ENCODE measurements at places on chromosomes 12 and 14.

DNA sequence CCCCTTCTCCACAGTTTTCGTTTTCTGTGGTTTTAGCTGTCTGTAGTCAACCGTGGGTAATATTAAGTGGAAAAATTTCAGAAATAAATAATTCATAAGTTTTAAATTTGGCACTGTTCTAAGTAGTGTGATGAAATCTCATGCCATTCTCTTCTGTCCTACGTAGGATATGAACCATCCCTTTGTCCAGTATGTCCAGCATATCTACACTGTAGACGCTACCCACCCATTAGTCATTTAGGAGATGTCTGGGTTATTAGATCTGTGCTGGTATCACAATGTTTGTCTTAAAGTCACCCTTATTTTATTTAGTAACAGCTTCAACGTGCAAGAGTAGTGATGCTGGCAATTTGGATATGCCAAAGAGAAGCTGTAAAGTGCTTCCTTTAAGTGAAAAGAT lies 44.7 kb downstream of the ATF7IP start:
- DNase-seq, result no peak

- peak; percentile 97 for DNase-seq
These were observed at the start of gene C14orf119 for GRCh38 chr14:23095196-23096108. Gene C14orf119 (plus strand): TSS chr14:23095505. CDS start chr14:23097659, 2,154 bp downstream.

DNA sequence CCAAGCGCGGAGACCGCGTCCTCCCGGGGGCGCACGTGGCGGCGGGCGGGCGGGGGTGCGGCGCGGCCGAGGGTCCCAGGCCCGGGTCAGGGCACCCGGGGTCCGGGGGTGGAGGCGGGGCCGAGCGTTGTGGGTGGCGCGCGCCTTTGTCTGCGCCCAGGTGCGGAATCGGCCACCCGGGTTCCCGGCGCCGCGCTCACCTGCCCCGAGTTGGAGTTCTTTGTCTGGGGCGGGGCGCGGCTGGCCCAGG lies 50.1 kb downstream of the LRCOL1 start:
- DNase-seq, result no peak

DNA sequence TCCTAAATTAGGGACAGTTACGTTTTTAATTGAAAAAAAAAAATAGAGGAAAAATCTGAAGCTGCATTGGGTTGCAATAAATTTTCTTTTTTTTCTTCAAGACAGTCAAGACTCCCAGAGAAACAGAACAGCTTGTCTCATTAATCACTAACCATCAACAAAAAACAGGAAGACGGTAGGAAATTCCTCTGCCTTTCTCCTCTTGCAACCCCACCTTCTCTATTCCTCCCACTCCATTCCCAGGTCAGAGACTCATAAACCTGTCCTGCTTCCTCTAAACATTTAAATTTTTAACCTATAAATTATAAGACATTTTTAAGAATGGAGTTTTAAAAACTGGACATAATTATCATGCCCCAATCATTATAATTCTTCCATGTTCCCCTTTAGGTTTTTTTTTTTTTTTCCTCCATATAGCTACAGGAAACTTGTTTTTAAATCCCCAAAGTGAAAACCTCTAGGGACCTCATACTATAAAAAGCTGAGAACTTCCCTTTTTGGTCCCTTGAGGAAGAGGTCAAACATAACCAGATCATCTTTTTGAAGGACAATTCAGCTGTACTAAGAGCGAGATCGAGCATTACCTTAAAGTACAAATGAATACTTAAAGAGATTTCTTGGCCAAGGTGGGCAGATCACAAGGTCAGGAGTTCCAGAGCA lies 36.0 kb downstream of the CPM start:
- DNase-seq, result no peak

- DNase-seq, result no peak
These were observed 664.6 kb upstream of the FOXG1 start for GRCh38 chr14:28102001-28102400.

- no peak for DNase-seq
These were observed 382.2 kb downstream of the MED13L start for GRCh38 chr12:115895247-115895646.

GRCh38 chr12:110046451-110047187 lies 1.7 kb downstream of the C12orf76 start:
- no peak for DNase-seq

GRCh38 chr14:103806805-103807204 lies 40.6 kb downstream of the PPP1R13B start:
- no peak for DNase-seq

DNA sequence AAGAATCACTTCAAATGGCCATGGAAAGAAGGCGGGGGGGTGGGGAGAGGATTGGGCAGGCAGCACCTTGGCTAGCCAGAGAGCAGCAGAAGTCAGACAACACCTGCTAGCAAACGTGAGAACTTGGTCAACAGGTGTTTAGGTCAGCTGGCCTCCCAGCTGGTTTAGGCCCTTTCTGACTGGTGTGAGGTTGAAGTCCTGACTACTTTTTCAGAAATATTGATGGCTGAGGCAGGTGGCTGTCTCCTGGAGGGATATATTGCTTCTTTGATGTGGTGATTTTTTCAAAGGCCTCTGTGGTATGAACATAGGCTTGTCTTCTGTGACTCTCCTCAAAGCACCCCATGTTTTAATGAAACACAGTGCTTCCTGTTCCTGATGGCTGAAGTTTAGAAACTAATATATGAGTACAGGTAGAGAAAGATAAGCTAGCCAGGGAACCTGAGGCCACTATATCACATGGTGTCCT lies 238.2 kb upstream of the SSTR1 start:
- no peak for DNase-seq

- no peak for DNase-seq
These were observed 26.5 kb downstream of the PPP1R13B start for GRCh38 chr14:103820908-103821307.

DNA sequence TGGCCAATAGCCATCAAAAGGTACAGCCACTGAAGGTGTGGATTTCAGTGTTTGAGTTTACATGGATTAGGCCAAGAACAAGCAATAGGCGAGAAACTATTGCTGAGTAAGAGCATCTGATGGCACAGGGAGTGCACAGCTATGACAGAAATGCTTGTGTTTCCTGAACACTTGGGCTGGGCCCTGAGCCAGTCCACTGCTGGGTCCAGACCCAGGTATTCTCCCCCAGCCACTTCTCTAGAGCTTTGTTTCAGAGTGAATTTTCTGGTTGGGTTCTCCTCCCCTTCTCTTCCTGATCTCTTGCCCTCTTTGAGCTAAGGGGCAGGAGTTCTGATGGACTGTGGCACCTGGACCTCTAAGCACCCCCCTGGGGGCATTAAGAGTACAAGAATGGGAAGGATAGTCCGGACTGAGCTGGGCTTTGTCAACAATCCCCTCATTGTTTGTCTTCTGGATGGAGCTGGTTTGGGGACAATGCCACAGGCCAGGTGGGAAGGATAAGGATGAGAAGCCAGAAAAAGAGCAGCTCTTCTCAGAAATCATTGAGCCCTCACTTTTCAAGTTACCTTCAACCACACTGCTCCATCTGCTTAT lies 8.3 kb downstream of the HOXC5 start:
- no peak for DNase-seq

DNA sequence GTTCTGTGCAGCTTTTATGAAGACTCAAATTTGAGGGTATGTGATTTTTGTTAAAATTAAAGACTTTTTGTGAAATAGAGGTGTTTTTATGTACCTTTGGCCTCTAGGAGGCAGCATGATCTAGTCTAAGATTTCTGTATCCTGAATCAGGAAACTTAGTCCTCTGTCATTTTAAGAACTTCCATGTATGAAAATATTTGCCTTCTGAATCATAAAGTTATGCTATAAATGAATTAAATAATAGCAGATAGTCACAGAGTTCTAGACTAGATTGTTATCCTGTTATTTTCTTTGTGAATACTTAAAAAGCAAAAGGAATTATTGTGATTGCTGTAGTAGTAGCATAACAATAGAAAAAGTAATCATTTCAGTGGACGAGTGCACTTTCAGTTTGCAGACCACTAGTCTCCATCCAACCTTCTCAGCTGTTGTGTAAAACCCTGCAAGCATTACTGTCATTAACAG lies 56.3 kb downstream of the FGD4 start:
- DNase-seq, result no peak

DNA sequence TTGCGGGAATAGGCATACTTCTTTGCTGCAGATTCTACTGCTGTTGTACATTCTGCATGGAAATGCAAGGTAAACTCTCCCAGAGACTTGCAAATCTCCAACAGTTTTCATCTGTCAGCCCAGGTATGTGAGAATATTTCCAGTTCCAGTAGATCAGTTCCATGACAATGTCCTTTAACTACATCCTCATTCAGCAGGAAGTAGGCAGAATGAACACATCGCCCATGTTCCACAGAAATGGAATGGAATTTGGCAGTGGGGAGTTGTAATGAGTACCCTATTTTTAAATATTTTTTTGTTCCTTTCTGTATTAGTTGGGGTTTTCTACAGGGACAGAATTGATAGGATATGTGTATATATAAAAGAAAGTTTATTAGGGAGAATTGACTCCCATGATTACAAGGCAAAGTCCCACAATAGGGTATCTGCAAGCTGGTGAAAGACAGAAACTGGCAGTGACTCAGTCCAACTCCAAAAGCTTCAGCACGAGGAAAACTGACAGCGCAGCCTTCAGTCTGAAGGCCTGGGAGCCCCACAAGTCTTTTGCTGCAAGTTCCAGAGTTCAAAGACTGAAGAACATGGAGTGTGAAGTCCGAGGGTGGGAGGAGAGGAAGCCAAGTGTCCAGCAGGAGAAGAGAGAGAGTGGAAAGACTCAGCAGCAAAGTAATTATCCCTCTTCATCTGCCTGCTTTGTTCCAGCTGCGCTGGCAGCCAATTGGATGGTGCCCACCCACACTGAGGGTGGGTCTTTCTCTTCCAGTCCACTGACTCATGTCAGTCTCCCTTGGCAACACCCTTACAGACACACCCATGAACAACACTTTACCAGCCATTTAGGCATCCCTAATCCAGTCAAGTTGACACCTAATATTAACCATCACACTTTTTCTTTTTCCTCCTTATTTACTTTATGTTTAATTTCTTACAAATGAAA lies 110.4 kb upstream of the SCAF11 start:
- DNase-seq, result no peak

GRCh38 chr12:120821878-120822277 lies 82.3 kb downstream of the SPPL3 start:
- no peak for DNase-seq

GRCh38 chr12:42766026-42766425 lies 176.5 kb upstream of the PRICKLE1 start:
- no peak for DNase-seq

DNA sequence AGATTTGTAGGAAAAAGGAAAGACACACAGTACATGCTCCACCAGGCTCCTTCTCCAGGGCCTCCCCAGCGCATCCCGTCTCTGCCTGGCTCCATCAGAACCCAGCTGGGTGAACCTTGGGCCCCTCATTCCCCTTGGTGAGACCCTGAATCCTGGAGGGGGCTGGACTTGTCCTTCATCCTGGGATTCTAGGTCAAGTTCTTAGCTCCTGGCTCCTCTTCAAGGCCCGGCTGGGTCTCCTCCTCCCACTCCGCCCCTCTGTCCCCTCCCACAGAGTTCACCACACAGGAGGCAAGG lies 49.2 kb downstream of the PSMA6 start:
- no peak for DNase-seq

GRCh38 chr14:91231446-91231845 lies 13.1 kb downstream of the GPR68 start:
- no peak for DNase-seq

- DNase-seq, result no peak
These were observed 3.7 kb downstream of the SUSD6 start for GRCh38 chr14:69615121-69615495.

DNA sequence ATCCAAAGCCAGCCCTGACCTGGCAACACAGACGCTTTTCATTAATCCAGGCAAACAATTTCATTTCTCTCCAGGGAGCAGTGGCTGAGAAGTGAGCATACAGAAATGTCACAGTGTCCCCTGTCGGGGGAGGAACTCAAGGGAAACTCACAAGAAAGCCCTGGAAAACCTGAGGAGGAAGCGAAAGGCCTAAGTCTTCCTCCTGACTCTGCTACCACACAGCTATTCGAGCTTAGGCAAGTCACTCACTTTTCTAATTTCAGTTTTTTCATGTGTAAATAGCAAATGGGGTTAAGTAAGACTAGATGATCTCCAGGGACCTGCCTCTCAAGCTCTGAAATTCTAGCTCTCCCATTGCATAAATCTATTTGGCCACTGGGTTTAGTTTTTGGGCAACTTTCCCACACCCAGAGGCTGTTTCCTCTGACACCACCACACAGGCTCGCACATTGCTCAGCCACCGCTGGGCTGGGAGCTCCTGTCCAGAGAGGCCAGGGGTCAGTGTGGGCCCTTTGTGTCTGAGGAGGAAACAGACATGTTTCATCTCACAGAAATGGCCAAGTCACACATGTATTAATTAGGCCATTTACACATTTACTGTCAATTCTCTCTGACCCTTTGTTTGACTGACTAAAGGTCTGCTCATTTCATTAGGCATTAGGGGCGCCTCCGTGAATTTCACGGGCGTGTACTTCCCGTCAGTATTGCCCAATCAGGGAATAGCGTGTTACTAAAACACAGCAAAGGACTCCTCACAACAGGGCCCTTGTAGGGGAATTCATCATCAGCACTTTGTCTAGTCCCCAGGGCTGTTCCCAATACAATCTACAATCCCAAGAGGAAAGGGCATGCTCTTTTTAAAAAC lies 9.8 kb upstream of the PNMA1 start:
- no peak for DNase-seq

- no peak for DNase-seq
These were observed 35.6 kb downstream of the APPL2 start for GRCh38 chr12:105200385-105200784.

DNA sequence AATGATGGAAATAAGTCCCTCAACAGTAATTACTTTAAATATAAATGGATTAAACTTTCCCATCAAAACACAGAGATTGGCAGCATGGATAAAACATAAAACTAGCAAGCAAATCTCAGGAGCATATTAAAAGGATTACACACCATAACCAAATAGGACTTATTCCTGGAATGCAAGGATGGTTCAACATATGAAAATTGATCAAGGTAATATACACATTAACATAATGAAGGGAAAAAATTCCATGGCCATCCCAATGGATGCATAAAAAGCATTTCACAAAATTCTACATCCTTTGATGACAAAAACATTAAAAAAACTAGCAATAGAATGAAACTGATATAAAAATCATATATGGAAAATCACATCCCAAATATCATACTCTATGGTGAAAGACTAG lies 13.6 kb downstream of the CACNA2D4 start:
- DNase-seq, result no peak

GRCh38 chr12:107236824-107237511 lies 143.6 kb upstream of the CRY1 start:
- no peak for DNase-seq

DNA sequence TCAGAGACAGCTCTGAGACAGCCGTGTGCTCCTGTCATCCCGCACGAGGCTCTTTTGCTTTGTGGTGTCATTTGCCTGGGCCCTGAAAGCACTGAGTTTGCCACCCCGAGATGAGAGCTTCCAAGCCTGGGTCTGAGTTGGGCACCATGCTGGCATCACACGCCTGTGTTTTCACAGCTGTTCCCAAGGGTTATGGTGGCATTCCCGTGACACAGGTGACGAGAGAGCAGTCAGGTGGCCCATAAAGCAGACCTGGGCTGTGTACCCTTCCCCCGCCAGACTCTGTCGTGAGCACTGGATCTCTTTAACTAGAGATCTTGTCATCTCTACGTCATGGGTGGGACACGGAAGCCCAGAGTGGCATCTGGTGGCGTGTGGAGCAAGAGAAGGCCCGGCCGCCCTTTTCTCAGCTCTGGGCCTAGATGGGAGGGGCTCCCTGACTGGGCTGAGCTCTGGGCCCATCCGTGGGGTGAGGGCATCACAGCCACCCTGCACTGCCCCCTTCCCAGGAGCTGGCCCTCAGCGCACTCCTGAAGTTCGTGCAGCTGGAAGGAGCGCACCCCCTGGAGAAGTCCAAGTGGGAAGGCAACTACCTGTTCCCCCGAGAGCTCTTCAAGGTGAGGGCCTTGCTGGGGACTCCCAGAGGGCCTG lies 2.6 kb downstream of the NOC4L start:
- no peak for DNase-seq

- DNase-seq, result no peak
These were observed 69.3 kb downstream of the HECTD1 start for GRCh38 chr14:31138301-31138700.
